Activated T-helper 2 cell treated with anti-CD3 and anti-CD28 coated beads, Interferon-gamma antibody, Interleukin-2, Interleukin-4, amounts not matched to agents 10 μg/mL and 5 μg/mL and 100 μg/mL, durations not matched to agents 14 hours and 24 hours and 36 hours (primary cell): ENCODE measurements at places on chromosomes 13 and 19. TPM values are rescaled to one million over a fixed set of nuclear protein-coding genes. Genes with fewer than 3 reads are reported as not detected.

DNA sequence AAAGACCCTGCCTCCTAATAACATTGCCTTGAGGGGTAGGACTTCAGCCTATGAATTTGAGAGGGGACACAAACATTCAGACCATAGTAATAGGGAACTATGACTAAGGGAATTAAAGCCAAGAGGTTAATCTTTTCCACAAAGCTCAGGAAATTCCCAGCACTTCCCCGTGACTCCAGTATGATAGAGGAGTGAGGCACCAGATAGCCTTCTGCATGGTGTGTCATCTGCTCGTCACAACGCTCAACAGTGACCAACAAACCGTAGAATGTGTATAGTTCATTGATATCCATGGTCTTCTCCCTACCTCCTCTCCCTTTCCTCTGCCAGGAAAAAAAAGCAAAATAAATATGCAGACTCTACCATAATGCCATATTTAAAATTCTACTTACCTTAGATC, 64.4 kb downstream of the B3GLCT start:
- no peak for DNase-seq

Gene KLHL1
- total RNA-seq, result not detected in 2 replicates

GRCh38 chr13:97262058-97262457, 39.9 kb downstream of the MBNL2 start:
- DNase-seq, result no peak

Gene DNM2
- total RNA-seq, result 185 and 198 TPM in 2 replicates

DNA sequence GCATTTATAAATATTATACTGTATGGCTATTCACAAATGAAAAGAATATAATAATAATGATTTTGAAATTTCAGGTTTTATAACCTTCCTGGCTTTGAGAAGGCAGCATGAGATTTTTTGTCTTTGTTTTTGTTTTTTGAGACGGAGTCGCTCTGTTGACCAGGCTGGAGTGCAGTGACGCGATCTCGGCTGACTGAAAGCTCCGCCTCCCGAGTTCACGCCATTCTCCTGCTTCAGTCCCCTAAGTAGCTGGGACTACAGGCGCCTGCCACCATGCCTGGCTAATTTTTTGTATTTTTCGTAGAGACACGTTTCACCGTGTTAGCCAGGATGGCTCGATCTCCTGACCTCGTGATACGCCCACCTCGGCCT, 64.1 kb downstream of the ZNF429 start:
- DNase-seq, result peak; percentile 25

- no peak for DNase-seq
Measured at GRCh38 chr19:6733338-6734095, 3.9 kb downstream of the GPR108 start.

DNA sequence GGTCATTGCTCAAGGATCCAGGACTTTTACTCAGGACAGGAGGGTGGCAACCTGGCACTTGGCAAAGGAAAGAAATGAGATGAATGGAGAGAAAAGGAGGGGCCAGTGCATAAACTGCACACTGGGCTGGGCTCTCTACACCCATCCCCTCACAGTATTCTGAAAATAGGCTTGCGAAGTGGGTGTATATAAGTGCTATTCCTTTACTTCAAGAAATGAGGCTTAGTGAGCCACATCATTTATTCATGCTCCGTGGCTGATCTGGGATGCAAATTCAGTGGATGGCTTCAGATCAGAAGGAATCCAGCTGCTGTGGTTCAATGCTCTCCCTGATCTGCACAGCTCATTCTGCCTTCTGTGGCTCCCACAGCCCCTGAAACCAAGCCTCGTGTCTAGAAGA, 297.7 kb downstream of the UQCRFS1 start:
- no peak for DNase-seq

Gene KL
- total RNA-seq, result 0.14 TPM in 2 replicates

- DNase-seq, result no peak
Measured at GRCh38 chr13:108682714-108683113, 53.3 kb downstream of the MYO16 start.

DNA sequence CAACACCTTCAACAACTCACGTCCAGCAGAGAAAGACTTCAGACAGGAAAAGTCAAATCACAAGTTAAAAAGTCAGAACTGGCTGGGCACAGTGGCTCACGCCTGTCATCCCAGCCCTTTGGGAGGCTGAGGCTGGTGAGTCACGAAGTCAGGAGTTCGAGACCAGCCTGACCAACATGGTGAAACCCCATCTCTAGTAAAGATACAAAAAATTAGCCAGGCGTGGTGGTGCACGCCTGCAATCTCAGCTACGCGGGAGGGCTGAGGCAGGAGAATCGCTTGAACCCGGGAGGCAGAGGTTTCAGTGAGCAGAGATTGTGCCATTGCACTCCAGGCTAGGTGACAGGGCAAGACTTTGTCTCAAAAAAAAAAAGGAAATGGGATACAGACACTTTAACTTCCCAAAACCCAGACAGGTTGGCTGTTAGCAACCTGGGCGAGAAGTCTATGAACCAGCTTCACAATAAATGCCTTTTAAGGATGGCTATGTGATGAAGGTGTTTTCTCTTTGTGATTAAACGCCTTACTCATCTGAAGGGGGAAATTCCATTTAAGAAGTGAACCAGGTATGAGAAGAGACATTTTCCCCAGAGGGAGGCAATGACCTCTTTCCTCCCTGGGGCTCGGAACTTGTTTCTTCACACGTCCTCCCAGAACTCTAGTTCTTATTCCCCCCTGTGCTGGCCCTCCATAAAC, 80.4 kb downstream of the INSR start:
- DNase-seq, result no peak

DNA sequence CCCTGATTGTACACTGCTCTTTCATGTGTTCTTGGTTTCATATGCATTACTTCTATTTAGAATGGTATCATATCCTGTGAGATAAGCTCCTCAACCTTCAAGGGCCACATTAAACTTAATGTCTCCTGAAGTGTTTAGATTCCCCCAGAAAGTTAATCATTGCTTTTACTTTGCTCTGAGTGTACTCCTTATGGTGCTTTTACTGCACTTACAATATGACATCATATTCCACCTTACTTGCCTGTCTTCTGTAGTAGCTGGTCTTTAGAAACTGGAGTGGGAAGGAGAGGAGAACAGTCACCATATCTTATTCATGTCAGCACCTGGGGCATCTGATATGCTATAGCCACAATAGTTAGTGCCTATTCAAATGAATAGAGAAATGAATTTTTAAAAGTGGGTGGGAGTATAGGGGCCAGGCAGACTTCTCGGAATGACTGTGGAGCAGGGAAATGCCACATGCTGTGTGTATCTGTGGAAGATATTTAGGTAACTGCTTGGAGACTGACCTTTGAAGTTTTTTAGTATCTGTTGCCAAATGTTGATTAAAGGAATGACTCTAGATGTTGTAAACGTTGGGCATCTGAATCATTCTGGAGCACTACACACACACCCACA, 40.2 kb downstream of the SLAIN1 start:
- DNase-seq, result no peak

GRCh38 chr19:18353378-18354005, 13.1 kb downstream of the PGPEP1 start:
- DNase-seq, result no peak

- no peak for DNase-seq
Measured at GRCh38 chr19:532561-533363, 1.2 kb downstream of the CDC34 start.

Gene FREM2
- 0.37 and 0.39 TPM in 2 replicates for total RNA-seq

Gene ZNF790
- 4.6 TPM in 2 replicates for total RNA-seq

DNA sequence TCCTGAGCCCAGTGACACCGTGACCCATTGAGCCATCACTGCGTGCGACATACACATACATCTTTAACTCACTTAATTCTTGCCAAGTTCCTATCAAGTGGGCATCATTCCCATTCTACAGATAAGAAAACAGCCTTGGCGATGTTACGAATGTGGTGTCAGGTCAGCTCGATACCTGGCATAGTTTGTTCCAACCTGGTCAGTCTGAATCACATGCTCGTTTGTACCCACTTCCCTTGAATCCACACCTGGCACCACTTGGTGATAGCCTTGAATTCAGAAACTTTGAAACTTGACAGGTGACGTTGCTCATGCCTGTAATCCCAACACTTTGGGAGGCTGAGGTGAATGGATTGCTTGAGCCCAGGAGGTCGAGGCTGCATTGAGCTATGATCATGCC, 59.1 kb downstream of the SLC7A9 start:
- DNase-seq, result no peak

GRCh38 chr13:87274209-87274819, 396.9 kb upstream of the SLITRK5 start:
- no peak for DNase-seq

- no peak for DNase-seq
Measured at GRCh38 chr13:47611664-47612288, 389.3 kb downstream of the SUCLA2 start.

Gene CYP2F1
- not detected in 2 replicates for total RNA-seq

Gene SLAIN1
- total RNA-seq, result 33.3 and 35.9 TPM in 2 replicates

Gene CABP5
- total RNA-seq, result not detected in 2 replicates

Gene UBE2S
- total RNA-seq, result 210 and 220 TPM in 2 replicates

DNA sequence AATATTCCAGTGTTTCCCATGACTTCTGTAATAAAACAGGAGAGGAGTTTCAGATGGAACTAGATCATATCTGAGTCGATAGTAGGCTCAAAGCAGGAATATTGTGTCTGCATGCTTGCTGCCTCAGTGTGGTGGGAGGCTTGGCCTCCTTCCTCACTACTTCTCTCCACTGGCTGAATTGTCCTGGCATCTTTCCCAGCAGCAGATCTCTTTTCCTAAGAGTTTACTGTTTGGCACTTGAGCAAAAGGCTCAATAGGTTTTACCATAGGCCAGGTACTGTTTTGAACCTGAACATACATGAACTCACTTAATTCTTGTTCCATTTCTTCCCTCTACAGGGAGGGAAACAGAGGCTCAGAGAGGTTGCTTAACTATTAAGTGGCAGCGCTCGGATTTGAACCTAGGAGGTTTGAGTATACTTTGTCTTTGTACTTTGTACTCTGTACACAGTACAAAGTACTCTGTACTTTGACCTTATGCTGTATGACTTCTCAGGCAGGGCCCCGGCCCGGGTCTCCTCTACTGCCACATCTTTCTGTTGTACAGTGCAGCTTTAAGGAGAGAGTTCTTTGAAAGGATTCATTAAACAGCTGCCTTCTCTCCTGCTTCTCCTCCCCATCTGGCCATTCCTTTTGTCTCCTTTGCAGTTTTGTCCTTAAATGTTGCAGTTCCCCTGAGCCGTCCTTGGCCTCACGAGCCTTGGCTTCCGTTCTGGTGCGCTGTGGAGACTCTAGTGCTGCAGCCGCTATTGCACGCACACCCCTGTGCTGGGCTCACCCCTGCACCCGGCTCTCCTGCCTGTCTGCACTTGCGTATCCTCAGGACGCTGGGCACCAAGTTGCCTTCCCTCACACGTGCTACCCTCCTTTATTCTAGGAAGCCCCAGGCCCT, 8.1 kb downstream of the B3GLCT start:
- no peak for DNase-seq

- no peak for DNase-seq
Measured at GRCh38 chr19:47776568-47776967, 1.9 kb upstream of the SELENOW start.

Gene ACP4
- not detected in 2 replicates for total RNA-seq

DNA sequence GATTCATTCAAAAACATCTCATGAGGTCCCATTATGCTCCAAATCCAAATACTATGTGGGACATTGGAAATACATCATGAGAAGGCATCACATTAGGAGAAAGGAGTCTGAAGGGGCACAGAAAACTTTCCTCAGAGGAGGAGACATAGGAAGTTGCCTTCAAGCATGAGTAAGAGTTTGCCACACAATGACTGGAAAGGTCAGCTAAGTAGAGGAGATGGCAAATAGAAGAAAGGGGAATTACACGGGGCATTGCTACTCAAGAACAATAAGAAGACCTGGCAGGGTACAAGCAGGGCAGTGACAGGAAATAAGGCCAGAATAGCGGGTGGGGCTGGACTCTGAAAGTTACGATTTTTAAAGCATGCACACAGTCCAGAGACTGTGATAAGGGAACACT, 231.6 kb downstream of the SPRY2 start:
- DNase-seq, result no peak

Gene GDF15
- not detected in 2 replicates for total RNA-seq

Gene SYCN
- total RNA-seq, result not detected in 2 replicates

DNA sequence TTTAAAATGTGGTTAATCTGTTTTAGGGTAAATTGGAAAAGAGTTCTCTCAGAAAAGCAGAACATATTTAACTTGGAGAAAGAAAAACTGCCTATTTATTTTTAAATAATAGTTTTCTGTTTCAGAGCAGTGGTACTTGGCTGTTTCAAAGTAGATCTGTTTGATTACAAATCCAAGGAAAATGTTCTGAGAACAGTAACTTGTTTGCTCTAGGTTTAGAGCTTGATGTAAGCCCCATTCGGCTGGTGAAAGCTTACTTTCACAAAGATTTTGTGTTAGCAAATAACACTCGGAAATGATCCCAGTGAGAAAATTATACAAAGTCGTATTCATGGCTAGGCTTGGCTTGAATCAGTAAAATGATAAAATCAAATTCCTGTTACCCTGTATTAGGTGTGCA, 395.8 kb upstream of the GPC6 start:
- no peak for DNase-seq

Gene ZNF418
- total RNA-seq, result 1.1 and 2.1 TPM in 2 replicates

GRCh38 chr13:99359528-99359927, 52.3 kb upstream of the GPR183 start:
- no peak for DNase-seq

GRCh38 chr19:14954071-14954655, 12.9 kb downstream of the OR7C2 start:
- no peak for DNase-seq

GRCh38 chr19:43504426-43505185, at the start of gene PHLDB3:
Gene PHLDB3 (minus strand): TSS chr19:43504746. CDS start chr19:43504118, 628 bp downstream.
- no peak for DNase-seq

DNA sequence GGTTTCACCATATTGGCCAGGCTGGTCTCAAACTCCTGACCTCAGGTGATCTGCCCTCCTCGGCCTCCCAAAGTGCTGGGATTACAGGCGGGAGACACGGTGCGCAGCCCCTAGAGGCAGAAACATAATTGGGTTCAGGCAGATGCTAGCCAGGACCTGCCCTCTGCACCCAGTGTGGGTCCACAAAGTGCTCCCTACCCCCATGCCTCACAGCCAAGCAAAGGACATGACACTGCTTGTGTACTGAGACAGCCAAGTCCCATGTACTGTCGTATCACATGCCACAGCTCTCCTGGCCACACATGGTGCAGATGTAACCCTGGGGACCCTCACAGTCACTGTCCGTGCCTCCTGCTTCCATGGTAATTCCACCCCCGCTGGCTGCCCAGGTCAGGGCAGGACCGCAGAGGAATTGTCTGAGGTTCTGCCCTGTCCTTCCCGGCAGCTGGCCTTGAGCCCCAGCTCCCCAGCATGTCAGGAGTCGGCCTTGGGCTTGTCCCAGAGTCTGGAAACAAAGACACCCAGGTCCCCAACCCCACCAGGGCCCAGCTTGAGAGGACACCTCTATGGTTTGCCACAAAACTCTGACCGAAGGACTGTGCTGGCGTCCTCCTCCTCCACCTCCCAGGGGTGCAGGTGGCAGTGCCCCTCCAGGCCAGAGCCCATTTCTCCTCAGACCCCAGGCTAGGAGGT, 7.6 kb downstream of the PRR36 start:
- no peak for DNase-seq

DNA sequence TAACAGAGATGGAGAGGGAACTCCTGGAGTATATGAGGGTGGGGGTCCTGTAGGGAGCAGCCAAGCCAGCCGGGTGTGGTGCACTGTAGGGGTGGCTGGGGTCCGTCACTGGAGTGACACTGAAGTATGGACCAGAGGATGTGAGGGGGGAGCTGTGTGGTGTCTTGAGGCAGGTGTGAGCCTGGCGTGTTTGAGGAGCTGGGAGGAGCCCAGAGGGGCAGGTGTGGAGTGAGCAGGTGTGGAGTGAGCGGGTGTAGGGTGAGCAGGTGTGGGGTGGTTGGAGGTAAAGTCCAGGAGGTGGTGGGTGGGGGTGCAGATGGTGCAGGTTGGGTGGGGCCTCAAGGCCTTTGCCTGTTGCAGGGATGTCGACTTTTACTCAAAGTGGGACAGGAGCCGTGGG, 5.9 kb downstream of the B3GNT8 start:
- no peak for DNase-seq
